Head of caudate nucleus (tissue), 42 donors: ENCODE measurements at places on chromosomes 7 and 10.

GRCh38 chr7:146565872-146566271 is 449.3 kb downstream of the CNTNAP2 start:
- DNase-seq = no peak

DNA sequence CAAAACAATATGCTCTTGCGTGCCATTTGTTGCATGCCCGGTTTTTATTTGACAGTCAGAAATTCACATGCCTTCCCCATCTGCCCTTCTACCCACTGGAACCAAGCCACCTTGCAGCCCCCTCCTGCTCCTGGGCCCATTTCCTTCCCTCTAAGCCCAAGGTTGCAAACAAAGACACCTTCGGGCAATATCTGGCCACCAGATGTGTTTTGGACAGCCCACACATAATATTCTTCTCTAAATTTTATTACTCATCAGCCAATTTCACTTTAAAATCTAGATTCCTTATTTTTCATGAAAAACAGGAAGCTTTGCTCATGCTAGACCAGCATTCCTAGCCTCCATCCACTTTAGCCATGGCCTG is 18.2 kb upstream of the C10orf105 start:
- DNase-seq = no peak

- DNase-seq = no peak
Observed at GRCh38 chr10:8656261-8656660, 601.8 kb downstream of the GATA3 start.

DNA sequence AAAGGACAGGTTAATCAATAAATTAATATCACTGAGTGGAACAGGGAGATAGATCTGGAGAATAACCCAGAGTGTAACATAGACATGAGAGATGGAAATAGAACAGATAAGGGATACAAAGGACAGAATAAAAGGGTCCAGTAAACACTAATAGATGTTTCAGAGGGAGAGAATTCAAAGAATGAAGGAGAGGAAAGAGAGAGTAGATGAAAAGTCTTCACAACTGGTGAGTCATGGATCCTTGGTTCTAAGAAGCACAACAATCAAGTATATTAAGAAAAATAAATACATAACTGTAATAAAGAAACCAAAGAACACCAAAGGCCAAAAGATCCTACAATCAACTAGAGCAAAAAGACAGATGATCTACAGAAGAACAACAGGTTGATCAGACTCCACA is 66.3 kb downstream of the BEND7 start:
- no peak for DNase-seq

DNA sequence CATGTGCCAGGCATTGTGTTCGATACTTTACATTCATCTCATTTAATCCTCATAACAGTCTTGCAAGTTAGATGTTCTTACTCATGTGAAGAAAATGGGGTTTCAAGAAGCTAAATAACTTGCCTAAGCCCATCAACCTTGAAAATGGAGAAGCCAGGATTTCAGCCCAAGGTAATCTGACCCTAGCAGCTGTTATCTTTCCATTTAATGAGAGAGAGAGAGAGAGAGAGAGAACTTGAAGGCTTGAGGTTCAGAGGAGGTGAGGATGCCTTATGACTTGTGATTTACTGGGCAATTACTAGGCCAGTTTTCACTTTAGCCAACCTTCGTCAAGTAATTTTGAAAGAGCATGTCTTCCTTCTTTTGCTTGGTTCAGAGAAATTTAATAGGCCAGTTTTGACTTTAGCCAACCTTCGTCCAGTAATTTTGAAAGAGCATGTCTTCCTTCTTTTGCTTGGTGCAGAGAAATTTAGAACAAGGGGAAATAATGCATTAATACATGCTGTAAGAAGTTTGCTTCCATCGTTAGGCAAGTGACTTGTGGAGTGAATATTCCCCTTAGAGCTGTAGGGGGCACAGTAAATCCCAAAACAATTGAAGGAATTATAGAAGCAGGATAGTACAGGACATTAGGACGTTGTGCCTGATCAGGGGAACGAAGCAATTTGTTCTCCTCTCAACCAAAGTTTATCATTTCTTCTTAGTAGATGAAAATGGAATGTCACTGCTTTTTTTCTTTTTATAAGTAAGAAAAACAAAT is 143.0 kb upstream of the BMPER start:
- no peak for DNase-seq

- peak; percentile 49 for DNase-seq
Observed at GRCh38 chr7:44633254-44634186, 27.1 kb downstream of the OGDH start.

DNA sequence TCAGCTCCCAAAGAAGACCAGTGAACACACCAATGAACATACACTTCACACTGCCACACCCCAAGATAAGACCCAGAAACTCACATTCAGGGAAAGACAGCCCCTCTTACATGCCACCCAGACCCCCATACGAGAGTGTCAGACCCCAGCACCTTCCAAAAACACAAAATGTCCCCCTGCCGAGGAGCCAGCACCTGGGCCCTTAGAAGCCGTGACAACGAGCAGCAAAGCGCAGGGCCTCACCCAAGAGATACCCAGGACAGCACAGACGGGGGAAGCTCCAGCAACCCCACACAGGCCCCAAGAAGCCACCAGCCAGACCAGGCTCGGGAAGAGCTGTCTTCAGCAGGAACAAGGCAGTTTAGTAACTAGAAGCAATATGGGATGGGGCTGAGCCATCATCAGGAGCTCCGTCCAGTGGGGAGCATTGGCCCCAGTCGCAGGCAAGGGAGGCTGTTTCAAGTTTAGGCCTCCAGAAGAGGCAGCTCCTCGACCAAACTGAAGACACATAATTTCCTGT is 243.6 kb downstream of the PTPRN2 start:
- DNase-seq = no peak

DNA sequence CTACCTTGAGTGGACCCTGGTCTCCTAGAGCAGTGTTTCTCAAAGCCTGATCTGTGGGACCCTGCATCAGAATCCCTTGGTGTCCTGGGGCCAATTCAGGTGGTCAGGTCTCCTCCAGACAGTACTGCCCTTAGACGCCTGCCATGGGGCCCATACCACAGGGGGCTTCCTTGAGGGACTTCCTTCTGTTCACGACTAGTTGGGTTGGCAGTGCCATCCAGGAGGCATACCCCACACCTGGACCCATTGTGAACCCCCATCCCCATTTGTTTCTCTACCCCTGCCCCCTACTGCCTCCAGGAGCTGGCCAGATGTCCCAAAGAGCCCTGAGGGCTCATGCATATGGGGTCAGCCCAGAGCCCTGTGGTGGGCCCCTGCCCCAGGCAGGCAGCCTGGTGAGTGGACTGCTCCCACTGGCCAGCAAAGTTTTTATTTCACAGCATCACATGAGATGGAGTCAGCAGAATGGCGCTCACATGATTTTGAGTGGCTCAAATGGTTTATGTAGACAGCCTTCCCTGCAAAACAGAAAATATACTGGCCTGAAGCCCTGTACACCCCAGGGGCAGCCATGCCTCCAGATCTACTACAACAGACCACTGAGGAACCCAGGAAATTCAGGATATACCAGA is 259.9 kb upstream of the ZMIZ1 start:
- DNase-seq = no peak

GRCh38 chr10:3803295-3803926 is 18.4 kb upstream of the KLF6 start:
- no peak for DNase-seq

GRCh38 chr10:11870461-11870780 is 47.3 kb downstream of the PROSER2 start:
- DNase-seq = no peak

GRCh38 chr7:77531038-77531437 is 6.1 kb upstream of the PTPN12 start:
- DNase-seq = no peak

DNA sequence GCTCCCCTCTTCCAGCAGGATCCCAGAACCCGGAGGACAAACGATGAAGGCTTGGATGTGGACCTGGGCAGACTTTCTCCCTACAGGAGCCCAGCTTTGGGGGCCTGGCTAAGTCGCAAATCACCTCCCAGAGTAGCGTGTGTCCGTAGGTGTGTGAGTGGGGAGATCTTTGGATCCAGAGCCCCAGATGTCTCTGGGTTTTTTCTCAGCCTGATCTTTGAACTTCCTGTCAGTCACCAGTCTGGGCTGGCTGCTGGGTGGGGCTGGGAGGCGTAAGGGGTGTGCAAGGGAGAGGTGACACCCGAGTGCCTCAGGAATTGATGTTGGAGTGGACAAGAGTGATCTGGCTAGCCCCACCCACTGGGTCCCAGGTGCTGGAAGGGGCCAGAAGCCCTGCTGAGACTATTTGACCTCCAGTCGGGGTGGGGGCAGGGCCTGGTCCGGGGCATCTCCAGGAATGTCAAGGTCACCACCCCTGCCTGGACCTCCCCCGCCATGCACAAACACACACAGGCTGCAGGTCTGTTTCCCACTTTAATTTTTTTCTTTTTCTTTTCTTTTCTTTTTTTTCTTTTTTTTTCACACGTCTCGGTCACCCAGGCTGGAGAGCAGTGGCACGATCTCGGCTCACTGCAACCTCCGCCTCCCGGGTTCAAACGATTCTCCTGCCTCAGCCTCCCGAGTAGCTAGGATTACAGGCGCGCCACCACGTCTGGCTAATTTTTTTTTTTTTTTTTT is at the start of gene MOGAT3:
Gene MOGAT3, minus strand, starts transcription at position 175 of the 738 bp plus-strand sequence. CDS start 182 bp downstream, outside the sequence.
- DNase-seq = no peak

DNA sequence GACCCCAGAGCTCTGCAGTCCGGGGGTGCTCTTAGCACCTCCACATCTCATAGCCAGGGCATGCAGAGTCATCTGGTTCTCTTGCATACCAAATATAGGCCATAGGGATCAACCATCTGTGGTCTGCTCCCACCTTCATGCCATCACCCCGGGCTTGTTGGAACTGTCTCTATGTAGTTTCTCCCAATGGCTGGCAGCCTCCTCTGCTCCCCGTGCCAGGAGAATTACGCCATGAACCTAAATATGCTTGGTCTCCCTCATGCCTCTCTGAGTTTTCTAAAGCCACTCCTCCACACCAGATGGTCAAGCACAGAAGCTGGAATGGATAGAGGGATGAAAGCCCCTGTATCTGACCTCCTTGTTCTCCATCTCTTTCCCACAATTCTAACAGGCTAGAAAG is 302.6 kb upstream of the MYO3A start:
- no peak for DNase-seq

GRCh38 chr7:148212731-148213130 is 377.8 kb upstream of the C7orf33 start:
- DNase-seq = no peak

DNA sequence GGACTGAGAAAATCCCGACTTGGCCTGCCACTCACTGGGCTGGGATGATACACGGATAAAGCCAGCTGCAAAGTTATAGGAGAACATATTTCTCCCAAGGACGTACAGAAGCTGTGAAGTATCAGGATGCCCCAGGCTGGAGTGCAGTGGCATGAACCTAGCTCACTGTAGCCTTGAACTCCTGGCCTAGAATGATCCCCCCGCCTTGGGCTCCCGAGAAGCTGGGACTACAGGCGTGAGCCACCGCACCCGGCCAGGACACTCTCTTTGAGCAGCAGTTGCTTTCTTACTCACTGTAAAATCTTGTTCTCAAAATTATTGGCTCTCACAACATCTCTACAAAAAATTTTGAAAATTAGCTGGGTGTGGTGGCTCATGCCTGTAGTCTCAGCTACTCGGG is 50.4 kb downstream of the CLEC2L start:
- peak; percentile 7 for DNase-seq

DNA sequence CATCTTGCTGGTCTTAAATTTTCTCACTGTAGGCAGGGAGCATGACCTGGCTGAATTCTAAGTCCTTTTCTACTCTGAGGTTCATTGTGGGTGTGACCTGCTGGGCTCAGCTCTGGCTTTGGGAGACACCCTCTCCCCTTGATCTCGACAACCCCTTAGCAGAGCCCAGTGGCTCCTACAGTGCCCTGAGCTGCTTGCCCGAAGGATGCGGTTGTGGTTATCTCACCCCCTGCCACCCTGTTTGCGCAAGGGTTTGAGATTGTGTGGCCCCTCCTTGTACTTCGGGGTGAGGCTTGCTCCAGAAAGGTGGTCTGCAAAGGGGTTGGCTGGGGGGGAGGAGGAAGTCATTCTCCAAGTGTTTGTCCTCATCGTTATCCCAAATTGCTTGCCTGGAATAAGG is 55.3 kb downstream of the TCF7L2 start:
- DNase-seq = no peak

GRCh38 chr7:120770206-120770605 is 87.7 kb downstream of the TSPAN12 start:
- DNase-seq = no peak

DNA sequence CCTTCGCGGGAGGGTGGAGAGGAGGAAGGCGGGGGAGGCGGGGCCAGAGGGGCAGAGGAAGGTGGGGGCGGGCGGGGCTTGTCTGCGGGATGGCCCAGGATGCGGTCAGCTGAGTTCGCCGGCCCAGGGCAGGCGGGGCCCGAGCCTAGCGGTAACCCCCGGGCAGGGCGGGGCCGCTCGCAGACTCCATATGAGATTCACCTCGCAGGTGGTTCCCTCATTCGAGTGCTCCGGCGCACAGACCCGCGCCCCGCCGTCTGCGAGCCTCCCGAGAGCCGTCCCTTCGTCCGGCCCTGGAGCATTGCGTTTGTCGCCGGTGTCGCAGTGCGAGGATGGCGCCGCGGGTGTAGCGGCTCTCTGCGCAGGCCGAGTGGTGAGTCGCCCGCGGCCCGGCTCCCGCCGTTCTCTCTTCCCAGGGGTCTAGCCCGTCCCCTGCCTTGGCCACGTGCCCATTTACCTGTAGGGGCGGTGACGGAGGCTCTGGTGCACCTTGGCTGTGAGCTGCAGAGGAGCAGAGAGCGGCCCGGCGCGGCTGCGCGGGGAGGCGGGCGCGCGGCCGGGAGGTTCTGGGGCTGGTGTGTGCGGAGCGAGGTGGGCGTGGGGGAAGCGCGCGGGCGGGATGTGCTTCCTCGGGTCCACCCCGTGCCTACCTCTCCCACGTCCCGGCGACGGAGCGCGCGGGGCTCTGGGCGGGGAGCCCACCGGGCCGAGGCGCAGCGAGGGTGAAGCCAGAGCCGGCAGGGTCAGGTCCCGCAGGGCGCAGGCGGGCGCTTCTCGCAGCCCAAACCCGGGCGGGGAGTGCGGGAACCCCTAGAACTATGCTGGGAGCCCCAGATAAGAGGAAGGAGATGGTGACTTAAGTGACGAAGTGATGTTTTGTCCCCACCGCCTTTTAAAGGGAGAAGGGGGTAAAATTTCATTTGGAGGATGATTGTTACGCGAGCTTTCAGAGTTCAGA is at the start of gene UPP1:
Gene UPP1, plus strand, starts transcription at position 220 of the 958 bp plus-strand sequence. CDS start 5,519 bp downstream, outside the sequence.
- DNase-seq = peak; percentile 75

- DNase-seq = no peak
Observed at GRCh38 chr10:126634911-126635310, 35.6 kb downstream of the C10orf90 start.

GRCh38 chr7:41940760-41941343 is 238.0 kb upstream of the INHBA start:
- peak; percentile 74 for DNase-seq

DNA sequence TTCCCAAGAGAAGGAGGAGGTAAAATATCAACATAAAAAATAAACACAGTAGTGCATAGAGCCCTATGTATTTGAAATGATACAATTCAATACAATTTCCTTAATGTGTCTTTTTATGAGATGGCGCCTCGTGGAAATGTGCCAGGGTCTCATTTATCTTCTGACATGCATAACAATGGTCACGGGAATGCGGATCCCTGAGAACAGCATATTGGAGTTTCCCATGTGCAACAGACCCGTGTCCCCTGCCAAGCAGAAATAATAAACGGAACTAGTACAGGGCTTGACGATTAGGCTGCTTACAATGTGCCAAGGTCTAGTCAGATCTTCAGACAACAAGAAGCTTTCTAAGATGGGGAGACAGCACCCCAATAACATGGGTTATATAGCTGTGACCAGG is 217.9 kb downstream of the ARHGAP21 start:
- DNase-seq = no peak
